ENCODE measurements at places on chromosomes 12 and 14. TPM values are rescaled to one million over a fixed set of nuclear protein-coding genes. Genes with fewer than 3 reads are reported as not detected.
A peak's percentile ranks its signal among the peaks of the same experiment; 100 is the strongest.

PTPRR gene
- 1.3 TPM for total RNA-seq

GRCh38 chr12:122927756-122928403, 32.0 kb upstream of the VPS37B start:
- no peaks in the 10 kb centered on the region for H3K27me3 ChIP-seq
- H3K4me3 ChIP-seq = no peak overlapping the region
- no peak for DNase-seq
- H3K27ac ChIP-seq = no peak overlapping the region
- no peaks in the 10 kb centered on the region for H3K4me1 ChIP-seq

GRCh38 chr12:76518699-76519098, 40.9 kb downstream of the OSBPL8 start:
- H3K4me1 ChIP-seq = no peaks in the 10 kb centered on the region
- H3K4me3 ChIP-seq = no peak overlapping the region
- H3K27ac ChIP-seq = no peak overlapping the region
- no peaks in the 10 kb centered on the region for H3K27me3 ChIP-seq

- no peak overlapping the region for H3K27ac ChIP-seq
- no peak for DNase-seq
- H3K4me3 ChIP-seq = no peak overlapping the region
These were observed 2.7 kb downstream of the C2CD5 start for GRCh38 chr12:22541496-22542155.

DNA sequence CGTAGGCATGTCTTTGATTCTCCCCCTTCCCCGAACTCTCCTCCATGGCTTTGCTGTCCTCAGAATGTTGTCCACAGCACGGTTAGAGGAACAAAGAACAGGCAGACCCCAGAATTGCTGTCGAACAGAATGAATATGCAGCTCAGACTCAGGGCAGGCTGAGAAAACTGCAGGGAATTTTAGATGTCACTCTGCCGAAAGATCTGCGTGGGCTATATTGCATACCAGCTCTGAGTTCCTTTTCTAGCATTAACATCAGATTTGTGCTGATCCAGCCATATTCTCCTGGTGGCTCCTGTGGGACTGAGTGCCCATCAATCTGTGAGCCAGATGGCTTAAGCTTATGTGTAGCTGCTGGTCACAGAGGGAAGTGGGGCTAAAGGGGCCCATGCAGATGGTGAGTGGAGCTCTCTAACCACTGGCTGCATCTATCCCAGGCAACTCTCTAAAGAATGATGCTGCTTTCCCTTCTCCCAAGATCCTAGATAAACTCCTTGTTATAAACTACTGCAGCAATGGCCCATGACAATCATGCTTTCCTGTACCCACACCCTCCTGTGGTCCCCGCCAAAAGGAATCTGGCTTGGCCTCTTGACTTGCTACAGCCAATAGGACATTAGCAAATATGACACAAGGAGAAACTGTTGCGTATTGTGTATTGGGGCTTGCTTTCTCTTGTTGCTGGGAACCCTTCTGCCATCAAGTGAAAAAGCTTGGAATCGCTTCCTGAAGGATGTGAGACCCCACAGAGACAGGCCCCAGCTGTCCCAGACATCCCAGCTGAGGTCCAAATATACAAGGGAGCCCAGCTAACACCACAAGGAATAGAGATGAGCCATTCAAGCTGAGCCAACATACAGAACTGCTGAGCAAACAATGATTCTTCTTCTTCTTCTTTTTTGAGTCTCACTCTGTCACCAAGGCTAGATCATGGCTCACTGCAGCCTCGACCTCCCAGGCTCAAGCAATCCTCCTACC, 101.3 kb downstream of the FOXN3 start:
- DNase-seq = no peak
- H3K4me3 ChIP-seq = no peak overlapping the region
- no peak overlapping the region for H3K27ac ChIP-seq
- peaks cover 53% of the 10 kb centered on the region for H3K4me1 ChIP-seq

SLC7A7 gene
- total RNA-seq = 4.6 TPM

NID2 gene
- 35.2 TPM for total RNA-seq

- H3K36me3 ChIP-seq = no peaks in the 10 kb centered on the region
- no peak overlapping the region for H3K4me3 ChIP-seq
- DNase-seq = no peak
- no peak overlapping the region for H3K27ac ChIP-seq
- H3K27me3 ChIP-seq = no peaks in the 10 kb centered on the region
These were observed 132.7 kb downstream of the SLC41A2 start for GRCh38 chr12:104825408-104825807.

MSRB3 gene
- total RNA-seq = 125 TPM

GRCh38 chr14:93984987-93985410, 8.6 kb upstream of the ASB2 start:
- H3K36me3 ChIP-seq = no peaks in the 10 kb centered on the region
- H3K27me3 ChIP-seq = no peaks in the 10 kb centered on the region
- peaks cover 64% of the 10 kb centered on the region for H3K4me1 ChIP-seq
- peak; percentile 53 for DNase-seq

- H3K4me1 ChIP-seq = peaks cover 19% of the 10 kb centered on the region
- no peak for DNase-seq
- no peaks in the 10 kb centered on the region for H3K27me3 ChIP-seq
- H3K36me3 ChIP-seq = no peaks in the 10 kb centered on the region
- no peak overlapping the region for H3K27ac ChIP-seq
These were observed 20.6 kb downstream of the SPX start for GRCh38 chr12:21546716-21547115.

DNA sequence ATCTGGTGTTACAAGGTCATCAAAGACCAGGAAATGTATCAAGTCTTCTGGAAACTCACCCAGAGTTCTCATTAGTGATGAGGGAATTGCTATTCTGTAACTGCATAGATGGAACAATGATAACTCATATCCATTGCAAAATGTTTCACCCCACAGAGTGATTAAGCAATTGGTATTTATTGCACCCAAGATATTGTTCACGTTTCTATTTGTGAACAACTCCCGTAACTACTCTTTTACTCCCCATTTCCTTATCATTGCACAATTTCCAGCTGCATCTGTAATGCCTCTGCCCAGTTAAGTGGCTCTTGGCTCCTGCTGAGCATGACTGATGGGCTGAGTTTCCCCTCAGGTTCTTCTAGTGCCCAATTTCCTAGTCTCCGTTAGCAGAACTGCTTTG, 108.7 kb upstream of the PRICKLE1 start:
- H3K27me3 ChIP-seq = no peaks in the 10 kb centered on the region
- no peaks in the 10 kb centered on the region for H3K36me3 ChIP-seq
- no peak overlapping the region for H3K4me3 ChIP-seq
- peak overlapping the region; percentile 72 for H3K27ac ChIP-seq

- no peaks in the 10 kb centered on the region for H3K36me3 ChIP-seq
- no peak for DNase-seq
- H3K4me3 ChIP-seq = peak overlapping the region; percentile 82
These were observed 1.4 kb downstream of the KCNMB4 start for GRCh38 chr12:70367258-70368141.

- H3K4me1 ChIP-seq = no peaks in the 10 kb centered on the region
- no peak overlapping the region for H3K27ac ChIP-seq
These were observed 10.7 kb downstream of the CACNB3 start for GRCh38 chr12:48828841-48829575.

- no peak overlapping the region for H3K4me3 ChIP-seq
- DNase-seq = no peak
- no peaks in the 10 kb centered on the region for H3K36me3 ChIP-seq
- H3K27me3 ChIP-seq = peaks cover 8% of the 10 kb centered on the region
- no peak overlapping the region for H3K27ac ChIP-seq
These were observed 10.2 kb downstream of the TRPV4 start for GRCh38 chr12:109822951-109823411.

DNA sequence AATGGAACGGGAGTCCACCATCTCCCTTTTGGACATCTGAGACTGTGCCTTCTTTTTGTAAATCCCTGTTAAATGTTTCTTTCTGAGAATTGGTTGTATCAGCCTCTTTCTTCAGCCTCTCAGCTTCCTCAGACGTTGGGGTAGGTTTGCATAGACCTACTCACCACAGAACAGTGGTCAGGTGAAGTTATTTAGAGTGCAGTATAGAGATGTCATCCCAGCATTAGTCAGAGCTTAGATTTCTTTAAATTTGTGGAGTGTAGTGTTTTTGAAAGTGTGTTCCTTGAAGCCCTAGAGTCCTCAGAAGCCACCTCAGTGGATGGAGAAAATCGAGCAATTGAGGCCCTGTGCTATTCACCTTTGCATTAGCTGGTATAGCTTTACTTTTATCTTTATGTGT, 8.9 kb upstream of the EEA1 start:
- H3K4me1 ChIP-seq = no peaks in the 10 kb centered on the region
- H3K36me3 ChIP-seq = no peaks in the 10 kb centered on the region
- H3K27me3 ChIP-seq = no peaks in the 10 kb centered on the region
- no peak for DNase-seq
- no peak overlapping the region for H3K4me3 ChIP-seq

FAM222A gene
- 20.0 TPM for total RNA-seq

DNA sequence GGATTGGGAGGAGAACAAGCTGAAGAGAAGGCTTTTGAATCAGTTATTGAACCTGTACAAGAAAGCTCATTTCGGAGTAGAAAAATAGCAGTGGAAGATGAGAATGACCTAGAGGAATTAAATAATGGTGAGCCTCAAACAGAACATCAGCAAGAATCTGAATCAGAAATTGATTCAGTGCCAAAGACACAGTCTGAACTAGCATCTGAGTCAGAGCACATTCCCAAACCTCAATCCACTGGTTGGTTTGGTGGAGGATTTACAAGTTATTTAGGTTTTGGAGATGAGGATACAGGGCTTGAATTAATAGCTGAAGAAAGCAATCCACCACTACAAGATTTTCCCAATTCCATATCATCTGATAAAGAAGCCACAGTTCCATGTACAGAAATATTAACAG, 13.5 kb downstream of the MIA2 start:
- no peaks in the 10 kb centered on the region for H3K27me3 ChIP-seq
- no peaks in the 10 kb centered on the region for H3K4me1 ChIP-seq
- no peak overlapping the region for H3K4me3 ChIP-seq
- no peaks in the 10 kb centered on the region for H3K36me3 ChIP-seq
- no peak overlapping the region for H3K27ac ChIP-seq
